NB4 (cell line): ENCODE measurements at places on chromosomes 4 and X.

DNA sequence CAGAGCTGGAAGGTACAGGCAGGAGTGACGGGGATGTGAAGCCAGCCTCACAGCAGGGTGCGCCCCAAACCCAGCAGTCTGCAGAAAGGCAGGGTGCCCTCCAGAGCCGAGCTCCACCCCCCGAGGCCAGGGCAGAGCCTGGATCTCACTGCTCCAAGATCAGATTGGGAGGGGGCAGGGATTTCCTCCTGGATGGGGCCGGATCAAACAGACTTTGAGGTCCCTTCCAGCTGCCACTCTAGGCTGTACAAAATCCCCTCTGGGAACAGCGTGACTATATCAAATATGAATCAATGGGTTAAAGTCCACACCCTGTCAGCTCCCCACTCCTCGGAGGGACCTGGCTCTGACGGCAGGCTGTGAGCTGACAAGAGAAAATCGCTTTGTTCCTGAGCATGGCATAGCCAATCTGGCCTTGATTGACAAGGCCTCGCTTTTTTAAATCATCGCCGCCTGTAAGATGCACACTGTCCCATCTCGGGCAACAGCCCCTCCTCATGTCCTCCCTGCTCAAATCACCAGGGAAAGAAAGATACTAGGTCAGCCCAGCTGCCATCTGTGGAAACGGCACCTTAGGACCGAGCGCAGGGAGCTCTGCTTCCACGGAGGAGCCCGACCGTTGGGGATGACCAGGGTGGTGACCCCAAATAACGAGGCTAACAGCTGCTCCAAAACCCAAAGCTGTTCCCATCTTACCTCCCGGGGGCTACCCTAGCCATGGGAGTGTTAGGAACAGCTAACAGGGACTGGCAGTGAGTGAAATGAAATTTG lies 39.9 kb downstream of the PSAPL1 start:
- no peak for DNase-seq

DNA sequence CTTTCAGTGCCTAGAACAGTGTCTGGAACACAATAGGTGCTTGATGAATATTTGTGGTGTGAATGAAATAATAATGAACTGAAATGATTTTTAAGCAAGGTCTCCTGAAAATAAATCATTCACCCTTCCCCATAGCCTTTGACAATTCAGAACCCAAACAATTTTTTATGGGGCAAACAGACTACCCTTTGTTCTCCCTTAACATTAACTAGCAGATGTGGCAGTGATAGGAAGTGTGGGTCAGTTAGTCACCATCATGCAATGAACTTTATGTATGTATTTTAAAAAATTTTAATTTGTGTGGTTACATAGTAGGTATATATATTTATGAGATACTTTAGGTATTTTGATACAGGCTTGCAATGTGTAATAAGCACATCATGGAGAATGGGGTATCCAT lies 27.2 kb upstream of the CD40LG start:
- no peak for DNase-seq

DNA sequence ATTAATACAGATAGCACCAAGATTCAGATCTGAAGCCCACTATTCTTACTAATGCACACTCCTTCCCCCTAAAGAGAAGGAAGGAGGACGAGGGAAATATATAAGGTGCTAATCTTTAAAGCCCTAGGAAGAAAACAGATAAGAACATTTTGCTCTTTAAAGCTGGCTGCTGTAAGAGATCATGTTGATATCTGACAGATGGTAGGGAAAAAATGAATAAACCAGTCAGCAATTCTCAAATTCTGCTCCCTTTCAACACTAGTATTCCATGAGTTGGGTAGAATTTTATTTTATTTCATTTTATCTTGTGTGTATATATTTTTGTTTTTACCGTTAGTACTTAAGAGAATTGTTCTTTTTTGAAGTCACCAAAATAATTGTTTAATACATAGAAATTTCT lies 19.2 kb downstream of the OTC start:
- DNase-seq: no peak

- DNase-seq: no peak
Observed at GRCh38 chr4:146183209-146183608, 7.7 kb downstream of the LSM6 start.

DNA sequence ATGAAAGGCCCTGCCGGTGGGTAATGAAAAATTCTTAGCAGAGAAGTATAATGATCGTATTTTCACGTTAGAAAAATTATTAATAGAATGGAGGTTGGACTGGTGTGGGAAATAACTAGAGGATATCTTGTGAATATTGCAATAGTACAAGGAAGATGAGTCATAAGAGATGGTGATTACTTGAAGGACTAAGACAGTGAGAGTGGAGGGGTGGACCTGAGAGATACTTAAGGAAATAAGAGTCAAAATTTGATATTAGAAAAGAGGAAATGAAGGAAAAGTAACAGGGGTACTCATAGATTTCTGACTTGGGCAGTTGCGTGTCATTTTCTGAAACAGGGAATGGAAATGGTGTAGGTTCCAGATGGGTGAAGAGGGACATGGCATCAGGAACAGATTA lies 1.7 kb upstream of the USP53 start:
- peak; percentile 51 for DNase-seq

GRCh38 chr4:38166082-38166481 lies 205.9 kb downstream of the PTTG2 start:
- DNase-seq: peak; percentile 98

GRCh38 chr4:129240816-129241215 lies 144.9 kb downstream of the C4orf33 start:
- no peak for DNase-seq

- no peak for DNase-seq
Observed at GRCh38 chr4:146486565-146486964, 35.2 kb downstream of the SLC10A7 start.

DNA sequence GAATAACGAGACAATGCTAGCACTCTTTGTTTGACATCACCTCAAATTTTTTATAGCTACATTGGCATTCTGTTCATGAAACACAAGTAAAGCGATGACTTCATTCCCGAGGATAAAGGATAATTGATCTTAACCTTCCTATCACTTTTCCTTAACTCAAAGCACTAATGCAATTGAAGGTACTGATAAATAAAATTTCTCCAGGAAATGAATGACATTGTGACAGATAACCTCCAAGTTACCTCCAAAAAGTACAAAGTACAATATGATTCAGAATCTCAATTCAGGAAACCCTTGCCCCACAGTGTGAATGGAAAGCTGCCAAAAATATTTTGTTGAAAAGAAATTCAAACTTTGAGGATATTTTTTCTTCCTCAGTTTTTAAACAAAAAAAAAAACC lies 1.8 kb downstream of the PRSS12 start:
- no peak for DNase-seq

DNA sequence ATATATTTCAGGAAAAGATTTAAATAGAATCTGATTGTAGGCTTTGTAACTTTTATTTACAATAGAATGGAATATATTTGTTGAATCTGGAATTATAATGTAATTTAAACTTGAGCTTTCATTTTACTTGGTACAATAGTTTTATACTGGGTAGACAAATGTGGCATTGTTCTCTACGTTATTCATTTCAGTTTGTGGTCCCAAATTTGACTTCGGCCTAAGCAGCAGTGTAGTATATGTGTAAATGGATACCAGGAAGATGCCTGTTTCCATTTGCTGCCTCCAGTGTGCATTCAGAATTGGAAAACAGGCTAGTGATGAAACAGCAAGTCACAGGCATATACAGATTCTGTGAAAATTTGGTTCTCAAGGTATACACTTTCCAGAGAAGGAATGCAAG lies 77.8 kb downstream of the CLDN22 start:
- no peak for DNase-seq

DNA sequence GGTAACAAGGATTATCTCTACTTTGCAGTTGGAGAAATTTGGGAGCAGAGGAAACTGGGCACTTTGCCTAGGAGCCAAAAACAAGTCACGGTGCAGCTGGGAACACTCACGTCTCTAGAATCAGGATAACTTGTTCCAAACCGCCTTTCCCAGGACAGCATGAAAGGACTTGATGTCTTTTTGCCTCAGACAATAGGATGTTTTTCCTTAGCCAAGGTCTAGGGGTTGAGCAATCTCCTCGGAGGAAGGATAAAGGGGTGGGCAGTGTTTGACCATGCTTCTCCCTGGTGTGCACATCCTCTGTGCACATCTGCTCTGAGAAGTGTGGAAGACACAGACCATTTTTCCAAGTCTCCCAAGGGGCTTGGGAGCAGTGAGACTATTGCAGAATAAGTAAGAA lies 1.7 kb upstream of the SPARCL1 start:
- no peak for DNase-seq

GRCh38 chr4:145176641-145177432 lies 3.6 kb downstream of the OTUD4 start:
- peak; percentile 6 for DNase-seq

DNA sequence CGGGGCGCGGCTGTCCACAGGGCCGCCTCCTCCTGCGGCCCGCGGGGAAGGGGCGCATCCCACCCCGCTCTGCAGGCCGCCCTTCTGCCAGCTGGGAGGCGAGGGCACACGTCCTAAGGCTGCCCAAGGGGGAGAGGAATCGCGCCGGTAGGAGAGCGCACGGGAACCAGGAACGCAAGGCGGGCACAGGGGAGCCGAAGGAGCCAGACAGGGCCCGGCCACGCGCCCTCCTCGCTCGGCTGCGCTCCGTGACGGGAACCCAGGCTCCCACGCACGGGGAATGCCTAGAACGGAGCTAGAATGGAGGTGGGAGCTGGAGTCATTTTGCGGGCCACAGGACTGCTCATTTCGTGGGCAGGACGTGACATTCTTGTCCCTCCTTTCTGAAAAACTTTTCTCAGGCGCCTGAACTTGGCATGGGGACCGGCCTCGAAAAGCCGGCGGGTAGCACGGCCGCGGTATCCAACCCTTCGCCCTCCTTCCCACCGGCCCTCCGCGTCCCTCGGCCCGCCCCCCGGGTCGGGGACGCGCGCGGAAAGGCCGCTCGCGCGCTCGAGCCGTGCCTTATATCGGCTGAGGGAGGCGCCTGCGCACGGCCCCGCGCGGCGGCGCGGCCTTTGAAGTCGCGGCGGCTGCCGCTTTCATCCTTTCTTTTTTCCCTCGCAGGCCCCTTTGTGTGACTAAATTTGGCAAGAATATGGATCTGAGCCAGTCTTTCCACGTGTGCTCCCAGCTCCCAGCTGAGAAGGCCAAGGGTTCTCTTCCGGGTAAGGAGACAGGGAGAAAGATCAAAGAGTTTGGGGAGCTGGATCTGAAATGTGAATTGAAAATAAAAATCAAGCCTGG lies 4.2 kb upstream of the LEF1 start:
- DNase-seq: no peak

DNA sequence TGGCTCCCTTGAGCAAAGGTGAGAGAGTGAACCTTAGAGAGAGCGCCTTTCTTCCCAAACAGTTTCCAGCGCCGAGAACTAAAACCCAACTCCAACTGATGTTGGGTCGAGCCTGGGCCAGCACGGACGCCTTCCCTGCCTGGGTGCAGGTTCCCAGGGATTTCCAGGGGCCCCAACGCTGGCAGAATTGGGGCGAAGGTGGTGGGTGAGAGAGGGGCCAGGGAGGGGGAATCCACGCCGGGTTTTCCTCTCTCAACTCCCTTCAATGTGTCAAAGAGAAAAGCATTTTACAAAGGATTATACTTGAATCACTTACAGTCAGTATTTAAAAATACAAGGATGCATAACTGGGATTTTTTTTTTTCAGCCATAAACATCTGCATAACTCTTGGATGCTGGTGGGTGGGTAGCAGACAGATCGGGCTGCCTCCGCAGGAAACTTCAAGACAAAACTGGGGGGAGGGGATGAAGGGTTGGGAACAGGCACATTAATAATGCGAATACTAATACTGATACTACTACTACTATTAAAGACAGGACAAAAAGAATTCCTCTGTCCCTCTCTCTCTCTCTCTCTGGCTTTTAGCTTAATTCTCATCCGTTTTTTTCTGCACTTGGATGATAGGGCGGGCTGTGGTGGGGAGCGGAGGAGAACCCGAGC lies 1.3 kb upstream of the ARX start:
- DNase-seq: no peak

GRCh38 chrX:47573341-47574075 lies 8.7 kb upstream of the TIMP1 start:
- no peak for DNase-seq

DNA sequence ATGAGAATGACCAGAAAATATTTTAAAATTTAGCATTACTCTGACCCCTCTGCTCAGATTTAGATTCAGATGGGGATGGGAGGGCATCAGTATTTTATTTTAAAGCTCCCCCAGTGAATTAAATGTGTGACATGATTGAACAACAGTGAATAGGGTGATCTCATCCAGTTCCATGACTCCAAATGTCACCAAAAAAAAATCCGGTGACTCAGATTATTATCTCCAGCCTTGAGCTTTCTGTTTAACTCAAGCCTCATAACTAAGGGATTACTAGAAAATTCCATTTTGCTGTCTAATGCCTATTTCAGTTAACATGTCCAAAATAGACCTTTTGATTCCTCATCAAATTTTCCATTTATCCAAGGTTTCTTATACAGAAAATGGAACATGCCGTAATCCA lies 121.8 kb upstream of the TMEM47 start:
- no peak for DNase-seq

- peak; percentile 58 for DNase-seq
Observed at GRCh38 chrX:72714478-72714916, 391 bp upstream of the PHKA1 start.

- peak; percentile 34 for DNase-seq
Observed at GRCh38 chr4:83054928-83055327, 19.9 kb downstream of the COPS4 start.

GRCh38 chrX:107480272-107480671 lies 30.8 kb downstream of the FRMPD3 start:
- no peak for DNase-seq

- DNase-seq: no peak
Observed at GRCh38 chr4:81504112-81505003, 32.7 kb upstream of the RASGEF1B start.

DNA sequence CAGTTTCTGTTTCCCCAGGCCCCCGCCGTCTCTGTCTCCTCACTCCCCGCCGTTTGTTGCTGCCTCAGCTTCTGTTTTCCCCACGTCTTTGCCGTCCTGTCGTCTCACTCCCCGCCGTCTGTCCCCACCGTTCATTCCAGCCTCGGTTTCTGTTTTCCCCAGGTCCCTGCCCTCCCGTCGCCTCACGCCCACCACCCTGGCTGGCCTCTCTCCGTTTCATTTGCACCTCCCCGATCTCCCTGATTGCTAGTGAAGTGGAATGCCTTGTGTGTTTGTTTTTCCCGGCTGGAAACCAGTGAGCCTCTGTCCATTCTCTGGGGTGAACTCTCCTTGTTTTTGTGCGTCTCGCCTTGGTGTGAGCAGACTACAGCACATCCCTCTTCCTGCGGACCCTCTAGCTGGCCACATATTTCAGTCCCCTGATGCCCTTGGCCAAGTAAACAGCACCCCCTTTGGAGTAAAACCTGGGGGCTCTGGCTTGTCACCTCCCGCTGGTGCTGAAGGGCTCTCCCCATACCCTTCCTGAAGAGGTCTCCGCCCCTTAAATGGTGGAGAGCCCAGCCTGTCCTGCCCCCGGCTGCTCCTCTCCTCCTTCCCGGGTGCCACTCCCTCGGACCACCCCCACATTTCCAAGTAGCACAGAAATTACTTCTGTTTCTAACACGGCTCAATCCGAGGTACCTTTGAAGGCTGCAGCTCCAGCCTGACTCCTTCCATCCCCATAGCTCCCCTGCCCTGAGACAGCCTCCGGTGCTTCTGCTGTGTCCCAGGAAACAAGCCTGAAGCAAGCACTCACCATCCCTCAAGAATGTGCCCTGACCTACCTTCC lies 13.2 kb downstream of the TMEM175 start:
- DNase-seq: no peak

GRCh38 chr4:129823105-129823504 lies 727.2 kb downstream of the C4orf33 start:
- peak; percentile 31 for DNase-seq

- peak; percentile 47 for DNase-seq
Observed at GRCh38 chr4:179867300-179867878, 2375.8 kb upstream of the TENM3 start.
